ENCODE measurements at places on chromosomes 7 and 10. TPM values are rescaled to one million over a fixed set of nuclear protein-coding genes. Genes with fewer than 3 reads are reported as not detected.

DNA sequence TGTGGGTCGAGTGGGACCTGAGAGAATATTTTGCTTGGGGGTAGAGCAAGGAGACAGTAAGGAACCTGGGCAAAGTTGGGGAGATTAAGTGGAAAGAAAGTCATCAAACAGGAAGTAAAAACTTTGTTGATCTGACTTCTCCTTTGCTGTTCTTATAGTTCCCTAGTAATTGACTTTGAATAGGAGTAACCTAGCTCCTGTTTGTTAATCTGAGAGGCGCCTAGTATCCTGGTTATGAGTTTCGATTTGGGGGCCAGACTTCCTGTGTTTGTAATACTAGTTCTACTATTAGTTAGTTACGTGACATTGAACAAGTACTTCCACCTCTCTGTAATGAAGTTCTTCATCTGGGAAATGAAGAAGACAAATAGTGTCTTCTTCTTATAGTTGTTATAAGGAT is 99.1 kb downstream of the ZNF365 start:
- H3K4me1 ChIP-seq, result no peaks in the 10 kb centered on the region
- H3K27me3 ChIP-seq, result no peaks in the 10 kb centered on the region
- H3K27ac ChIP-seq, result no peak overlapping the region
- H3K4me3 ChIP-seq, result no peak overlapping the region

DNA sequence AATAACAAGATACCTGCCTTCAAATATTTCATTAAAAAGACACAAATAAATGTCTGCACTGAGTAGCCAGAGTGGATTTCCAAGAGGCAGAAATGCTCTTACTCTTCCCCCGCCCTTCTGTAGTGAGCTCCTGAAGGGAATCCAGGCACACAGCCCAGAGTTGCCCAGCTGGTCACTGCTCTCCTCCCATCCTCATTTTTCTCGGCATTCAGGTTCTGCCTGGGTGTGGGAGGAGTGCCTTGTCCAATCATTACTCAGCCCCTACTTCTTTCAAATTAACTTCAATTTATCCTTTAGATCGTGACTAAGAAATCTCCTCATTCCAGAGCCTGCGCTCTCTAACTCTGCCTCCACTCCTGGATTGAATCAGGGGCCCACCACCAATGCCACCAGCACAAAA is 12.2 kb downstream of the CCDC6 start:
- peak overlapping the region; percentile 8 for H3K27ac ChIP-seq
- H3K4me3 ChIP-seq, result no peak overlapping the region
- H3K4me1 ChIP-seq, result peaks cover 16% of the 10 kb centered on the region
- H3K36me3 ChIP-seq, result no peaks in the 10 kb centered on the region
- peak; percentile 53 for DNase-seq
- H3K27me3 ChIP-seq, result no peaks in the 10 kb centered on the region

GRCh38 chr7:130673066-130673465 is 4.5 kb upstream of the COPG2 start:
- DNase-seq, result no peak
- H3K27ac ChIP-seq, result no peak overlapping the region
- no peak overlapping the region for H3K4me3 ChIP-seq
- H3K27me3 ChIP-seq, result no peaks in the 10 kb centered on the region
- no peaks in the 10 kb centered on the region for H3K36me3 ChIP-seq

DNA sequence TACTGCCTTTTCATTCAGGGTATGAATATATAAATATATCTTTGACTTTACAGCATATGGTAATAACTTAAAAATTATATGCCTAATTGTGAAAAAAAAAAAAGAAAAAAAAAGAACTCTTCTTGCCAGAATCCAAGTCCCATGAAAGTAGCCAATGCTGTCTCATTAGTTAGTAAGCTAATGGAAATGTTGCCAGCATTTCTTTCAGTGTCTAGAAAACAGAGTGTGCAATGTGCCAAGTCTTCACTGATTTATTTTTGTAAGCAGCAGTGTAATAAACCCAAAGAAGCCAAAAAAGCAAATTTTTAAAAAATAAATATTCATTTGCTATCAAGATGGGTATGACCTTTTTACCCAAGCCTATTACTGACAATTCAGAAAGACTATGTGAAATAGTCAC is 31.1 kb upstream of the LRRN3 start:
- no peak overlapping the region for H3K4me3 ChIP-seq
- H3K4me1 ChIP-seq, result no peaks in the 10 kb centered on the region
- H3K27ac ChIP-seq, result no peak overlapping the region
- no peak for DNase-seq
- no peaks in the 10 kb centered on the region for H3K36me3 ChIP-seq

GRCh38 chr7:128215281-128215680 is 25.8 kb upstream of the LEP start:
- H3K27me3 ChIP-seq, result no peaks in the 10 kb centered on the region
- H3K27ac ChIP-seq, result no peak overlapping the region
- no peaks in the 10 kb centered on the region for H3K36me3 ChIP-seq
- no peak overlapping the region for H3K4me3 ChIP-seq

DNA sequence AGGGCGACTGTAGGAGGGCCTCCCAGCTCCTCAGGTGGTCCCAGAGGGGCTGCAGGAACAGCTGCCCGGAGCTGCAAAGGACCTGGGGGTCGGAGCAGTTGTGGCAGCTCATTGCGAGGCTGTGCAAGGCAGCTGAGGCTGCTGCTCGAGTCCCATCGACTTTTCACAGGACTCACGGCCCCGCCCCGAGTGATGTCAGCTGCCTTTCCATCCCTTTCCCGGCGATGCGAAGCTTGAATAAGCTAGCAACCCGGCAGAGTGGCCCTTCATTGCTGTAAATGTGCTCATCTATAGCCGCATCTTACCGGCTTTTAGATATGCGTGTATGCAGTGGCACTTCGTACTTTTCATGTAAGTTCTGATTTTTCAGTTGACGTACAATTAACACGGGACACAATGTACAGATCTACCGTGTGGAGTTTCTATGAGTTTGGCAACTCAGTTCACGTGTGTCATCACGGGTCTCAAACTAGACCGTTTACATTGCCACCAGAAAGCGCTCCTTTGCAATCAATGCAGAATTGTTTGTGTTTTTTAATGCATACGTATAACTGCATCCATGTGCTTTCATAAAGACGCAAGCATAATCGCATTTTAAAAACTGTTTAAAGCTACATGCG is at the start of gene CH25H:
Gene CH25H, minus strand, starts transcription at position 137 of the 620 bp plus-strand sequence. Its CDS starts 25 bp downstream, at position 112.
- peaks cover 2% of the 10 kb centered on the region for H3K4me1 ChIP-seq
- no peaks in the 10 kb centered on the region for H3K27me3 ChIP-seq
- H3K36me3 ChIP-seq, result no peaks in the 10 kb centered on the region
- peak; percentile 77 for DNase-seq
- peak within 1 kb of the TSS; percentile 47 for H3K4me3 ChIP-seq
- peak within 1 kb of the TSS; percentile 34 for H3K27ac ChIP-seq

GRCh38 chr7:142797391-142798377 is 26.9 kb downstream of the PRSS2 start:
- no peak for DNase-seq
- no peaks in the 10 kb centered on the region for H3K36me3 ChIP-seq
- no peak overlapping the region for H3K27ac ChIP-seq
- no peaks in the 10 kb centered on the region for H3K27me3 ChIP-seq
- no peaks in the 10 kb centered on the region for H3K4me1 ChIP-seq

- no peaks in the 10 kb centered on the region for H3K4me1 ChIP-seq
- no peak overlapping the region for H3K27ac ChIP-seq
- no peak overlapping the region for H3K4me3 ChIP-seq
- DNase-seq, result no peak
Observed at GRCh38 chr10:29772403-29772802, 137.6 kb upstream of the SVIL start.

- H3K27ac ChIP-seq, result no peak overlapping the region
- no peaks in the 10 kb centered on the region for H3K27me3 ChIP-seq
- no peaks in the 10 kb centered on the region for H3K36me3 ChIP-seq
- DNase-seq, result no peak
Observed at GRCh38 chr10:128046156-128046952, 79.9 kb downstream of the MKI67 start.

- H3K27ac ChIP-seq, result no peak overlapping the region
- no peaks in the 10 kb centered on the region for H3K27me3 ChIP-seq
- no peaks in the 10 kb centered on the region for H3K4me1 ChIP-seq
- no peak overlapping the region for H3K4me3 ChIP-seq
- H3K36me3 ChIP-seq, result no peaks in the 10 kb centered on the region
Observed at GRCh38 chr10:66550351-66550750, 375.5 kb upstream of the LRRTM3 start.

DNA sequence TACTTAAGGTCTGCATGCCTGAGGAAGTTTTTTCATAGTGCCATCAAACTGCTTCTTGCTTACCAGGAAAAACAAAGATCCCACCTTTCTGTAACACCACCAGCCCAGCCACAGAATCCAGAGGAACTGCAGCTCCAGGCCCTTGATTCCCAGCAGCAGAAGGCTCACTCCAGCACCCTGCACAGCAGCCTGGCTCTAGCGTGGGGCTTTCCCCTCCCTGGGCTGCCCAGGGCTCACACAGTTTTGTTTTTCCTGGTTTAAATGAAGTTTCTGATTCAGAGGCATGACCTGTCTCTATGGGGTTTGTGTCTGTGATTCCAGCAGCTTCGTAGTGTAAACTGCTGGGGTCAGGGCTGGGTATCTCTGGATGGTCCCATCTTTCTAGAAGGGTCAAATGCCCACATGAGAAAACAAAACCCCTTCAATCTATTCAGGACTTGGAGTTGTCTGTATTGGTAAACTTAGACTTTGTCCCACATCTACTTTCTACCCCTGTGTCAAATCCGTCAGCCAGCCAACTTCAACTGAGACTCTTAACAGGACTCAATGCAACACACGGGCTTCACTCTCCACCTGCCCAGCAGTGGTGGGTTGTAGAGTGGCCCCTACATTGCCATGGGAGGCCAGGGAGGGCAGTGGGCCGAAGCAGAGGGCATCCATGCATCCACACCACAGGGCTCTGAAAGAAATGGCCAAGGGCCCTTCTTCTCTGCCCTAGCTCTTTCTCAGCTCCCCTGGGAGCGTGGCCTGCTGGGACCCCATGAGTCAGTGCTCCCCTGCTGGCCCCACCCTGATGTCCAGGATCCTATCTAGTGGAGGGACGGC is 73.6 kb downstream of the ATXN7L1 start:
- H3K27ac ChIP-seq, result no peak overlapping the region
- DNase-seq, result no peak
- H3K27me3 ChIP-seq, result no peaks in the 10 kb centered on the region
- H3K36me3 ChIP-seq, result no peaks in the 10 kb centered on the region
- H3K4me1 ChIP-seq, result no peaks in the 10 kb centered on the region
- H3K4me3 ChIP-seq, result no peak overlapping the region

DNA sequence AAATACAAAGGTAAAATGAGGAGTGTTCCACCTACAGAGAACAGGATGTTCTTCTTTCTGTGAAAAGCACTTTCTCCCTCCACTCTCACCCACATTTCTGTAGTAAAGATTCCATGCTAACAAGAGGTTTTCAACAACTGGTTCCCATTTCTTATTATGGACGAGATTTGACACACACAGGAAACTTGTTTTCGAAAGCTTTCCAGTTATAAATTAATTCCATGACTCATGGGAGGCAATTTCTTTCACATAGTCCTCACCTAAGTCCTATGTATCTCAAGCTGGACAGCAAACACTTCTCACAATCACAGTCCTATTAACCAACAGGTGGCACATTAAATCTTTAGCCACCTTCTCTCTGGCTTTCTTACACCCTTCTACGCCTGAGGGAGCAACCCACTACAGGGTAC is 24.5 kb downstream of the RAPGEF5 start:
- H3K4me3 ChIP-seq, result no peak overlapping the region
- no peak for DNase-seq
- H3K27ac ChIP-seq, result no peak overlapping the region
- H3K4me1 ChIP-seq, result no peaks in the 10 kb centered on the region
- H3K27me3 ChIP-seq, result no peaks in the 10 kb centered on the region
- H3K36me3 ChIP-seq, result no peaks in the 10 kb centered on the region

GRCh38 chr7:102093599-102094315 is 192.9 kb upstream of the SH2B2 start:
- no peak for DNase-seq
- H3K27ac ChIP-seq, result no peak overlapping the region
- no peak overlapping the region for H3K4me3 ChIP-seq
- no peaks in the 10 kb centered on the region for H3K36me3 ChIP-seq
- no peaks in the 10 kb centered on the region for H3K27me3 ChIP-seq

DNA sequence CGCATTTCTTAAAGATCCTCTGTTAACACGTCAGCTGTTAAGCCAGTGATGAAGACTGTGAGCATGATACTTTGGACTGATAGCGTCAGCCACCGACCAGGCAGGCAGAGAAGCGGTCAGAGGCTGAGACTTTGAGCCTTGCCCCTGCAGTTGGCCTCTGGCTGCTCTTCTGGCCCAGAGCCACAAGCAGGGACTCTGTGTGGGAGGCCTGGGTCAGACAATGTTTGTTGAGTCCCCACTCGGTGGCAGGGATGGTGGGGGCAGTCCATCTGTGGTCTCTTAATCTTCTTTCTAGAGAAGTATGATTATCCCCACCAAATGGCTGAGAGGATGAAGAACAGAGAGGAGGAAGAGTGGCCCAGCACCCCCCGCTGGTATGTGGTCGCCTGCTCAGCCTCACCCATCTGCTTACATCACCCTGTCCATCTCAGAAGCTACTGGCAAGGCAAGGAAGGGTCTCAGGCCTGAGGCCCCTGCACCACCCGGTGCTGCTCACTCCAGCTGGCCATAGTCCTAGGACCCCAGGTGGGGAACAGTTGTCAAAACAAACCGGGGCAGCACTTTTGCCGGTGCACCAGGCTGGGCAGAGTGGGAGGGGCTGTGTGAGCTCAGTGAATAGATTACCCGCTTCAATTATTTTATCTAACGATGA is 202.9 kb downstream of the GRID1 start:
- H3K4me1 ChIP-seq, result no peaks in the 10 kb centered on the region
- H3K27ac ChIP-seq, result no peak overlapping the region
- H3K4me3 ChIP-seq, result no peak overlapping the region

DNA sequence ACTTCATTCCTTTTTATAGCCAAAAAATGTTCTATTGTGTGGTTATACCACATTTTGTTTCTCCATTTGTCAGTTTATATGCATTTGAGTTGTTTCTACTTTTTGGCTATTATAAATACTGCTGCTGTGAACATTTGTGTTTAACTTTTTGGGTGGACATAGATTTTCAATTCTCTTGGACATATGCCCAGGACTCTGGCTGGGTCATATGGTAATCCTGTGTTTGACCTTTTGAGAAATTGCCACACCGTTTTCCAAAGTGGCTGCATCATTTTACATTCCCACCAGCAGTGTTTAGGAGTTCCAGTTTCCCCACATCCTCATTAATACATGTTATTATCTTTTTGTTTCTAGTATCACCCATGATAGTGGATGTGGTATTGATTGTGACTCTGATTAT is 39.4 kb downstream of the CSGALNACT2 start:
- no peaks in the 10 kb centered on the region for H3K36me3 ChIP-seq
- H3K27me3 ChIP-seq, result no peaks in the 10 kb centered on the region
- no peak for DNase-seq
- no peak overlapping the region for H3K27ac ChIP-seq

DNA sequence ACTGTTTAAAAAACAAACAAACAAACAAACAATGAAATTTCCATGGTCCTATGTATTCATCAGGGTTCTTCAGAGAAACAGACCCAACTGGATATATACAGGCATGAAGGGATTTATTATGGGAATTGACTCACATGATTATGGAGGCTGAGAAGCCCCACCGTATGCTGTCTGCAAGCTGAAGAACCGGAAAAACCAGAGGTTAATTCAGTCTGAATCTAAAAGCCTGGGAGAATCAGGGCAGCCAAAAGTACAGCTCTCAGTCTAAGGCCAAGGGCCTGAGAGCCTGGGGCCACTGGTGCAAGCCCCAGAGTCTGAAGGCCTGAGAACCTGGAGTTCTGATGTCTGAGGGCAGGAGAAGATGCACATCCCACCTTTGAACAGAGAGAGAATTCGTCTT is 163.5 kb downstream of the MDFIC start:
- DNase-seq, result no peak
- H3K27me3 ChIP-seq, result no peaks in the 10 kb centered on the region
- H3K36me3 ChIP-seq, result no peaks in the 10 kb centered on the region
- no peak overlapping the region for H3K27ac ChIP-seq
- H3K4me1 ChIP-seq, result no peaks in the 10 kb centered on the region
- H3K4me3 ChIP-seq, result no peak overlapping the region

The SEMA3C gene
- 60.5 TPM for total RNA-seq

The PPA1 gene
- total RNA-seq, result 78.4 TPM

The RGR gene
- not detected for total RNA-seq

The GTPBP10 gene
- 36.6 TPM for total RNA-seq

The TFR2 gene
- 0.12 TPM for total RNA-seq
